GM12878 (cell line): ENCODE measurements at places on chromosomes 4 and X.

DNA sequence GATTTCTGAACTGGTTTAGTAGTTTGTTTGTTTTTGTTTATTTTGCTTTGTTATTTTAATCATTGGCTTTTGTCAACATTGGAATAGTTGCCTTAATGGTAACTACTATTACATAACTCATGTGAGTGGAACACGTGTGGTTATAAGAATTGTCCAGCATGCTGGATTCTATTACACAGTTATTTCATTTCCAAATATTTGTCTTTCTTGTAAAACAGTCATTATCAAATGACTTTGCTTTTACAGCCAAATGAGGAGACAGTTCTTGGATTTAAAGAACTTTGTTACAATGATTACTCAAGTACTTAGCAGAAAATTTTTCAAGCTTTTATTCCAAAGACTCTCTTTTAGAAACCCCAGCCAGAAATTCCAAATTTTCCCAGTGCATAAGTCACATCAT lies 516.1 kb upstream of the MAGEB2 start:
- no peak for DNase-seq

- no peak for DNase-seq
These were observed 502 bp downstream of the HNRNPDL start for GRCh38 chr4:82429728-82430192.

DNA sequence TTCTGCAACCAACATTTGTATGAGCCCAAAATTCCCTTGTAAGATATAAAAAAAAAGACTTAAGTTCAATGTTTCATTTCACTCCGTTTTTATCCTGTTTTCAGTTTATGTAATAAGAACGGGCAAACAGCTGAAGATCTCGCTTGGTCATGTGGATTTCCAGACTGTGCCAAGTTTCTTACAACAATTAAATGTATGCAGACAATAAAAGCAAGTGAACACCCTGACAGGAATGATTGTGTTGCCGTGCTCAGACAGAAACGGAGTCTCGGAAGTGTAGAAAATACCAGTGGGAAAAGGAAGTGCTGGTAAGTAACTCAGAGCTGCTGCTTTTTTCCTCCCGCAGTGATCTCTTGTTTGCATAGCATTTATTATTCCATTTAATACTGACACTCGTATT lies 2.8 kb downstream of the ANKRD37 start:
- no peak for DNase-seq

- no peak for DNase-seq
These were observed 62.0 kb downstream of the BCOR start for GRCh38 chrX:40035726-40036125.

DNA sequence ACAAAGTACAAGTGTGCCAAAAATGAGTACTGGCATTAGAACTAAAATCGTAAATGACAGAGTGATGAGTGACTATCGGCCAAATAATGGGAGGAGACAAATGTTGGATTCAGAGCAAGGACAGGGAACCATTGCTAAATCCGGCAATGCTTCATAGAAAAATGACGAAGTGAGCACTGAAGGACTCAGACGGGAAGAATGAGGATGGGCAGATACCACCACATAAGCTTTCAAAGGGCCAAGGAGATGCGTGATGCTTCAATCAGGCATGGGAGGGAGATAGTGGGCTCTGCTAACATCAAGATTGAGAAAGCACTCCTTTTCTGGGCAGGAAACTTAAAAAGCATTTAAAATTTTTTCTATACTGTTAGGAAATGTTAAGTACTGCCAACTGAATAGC lies 21.6 kb downstream of the RBBP7 start:
- no peak for DNase-seq

DNA sequence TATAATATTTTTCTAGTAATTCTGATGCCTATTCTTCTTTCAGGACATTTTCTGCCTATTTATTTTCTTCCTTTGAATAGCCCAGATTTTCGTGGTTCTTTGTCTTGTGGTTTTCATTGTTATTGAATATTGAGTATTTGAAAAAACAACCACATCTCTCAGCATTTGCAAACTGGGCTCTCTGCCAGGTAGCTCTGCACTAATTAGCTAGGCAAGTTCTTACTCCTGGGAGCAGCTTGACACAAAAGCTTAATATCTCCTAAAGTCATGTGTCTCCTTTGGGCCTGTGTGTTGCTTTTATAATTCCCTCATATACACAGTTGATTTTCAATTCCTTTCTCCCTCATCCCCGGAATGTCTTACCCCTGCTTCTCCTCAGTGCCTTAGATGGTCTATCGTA lies 413.5 kb upstream of the GRIA3 start:
- DNase-seq, result no peak

DNA sequence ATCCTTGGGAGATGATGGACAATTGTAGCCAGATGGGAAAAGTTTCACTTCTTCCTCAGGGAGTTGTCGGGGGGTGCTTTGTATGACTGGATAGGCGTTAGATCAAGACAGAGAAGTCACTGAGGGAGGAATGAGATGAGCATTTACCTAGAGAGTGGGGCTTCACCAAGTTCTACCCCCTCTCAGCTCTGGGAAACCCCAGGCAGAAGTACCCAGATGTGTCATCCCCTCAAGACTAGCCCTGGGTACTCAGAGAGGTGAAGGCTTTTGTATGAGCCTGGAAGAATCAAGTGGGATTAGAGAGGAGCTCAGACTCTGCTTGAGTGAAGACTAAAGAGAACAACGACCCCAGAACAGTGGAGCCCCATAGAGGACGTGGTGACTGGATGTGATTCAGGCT lies 1.9 kb downstream of the MAGEB1 start:
- peak; percentile 8 for DNase-seq

- no peak for DNase-seq
These were observed 126.1 kb downstream of the ASB9 start for GRCh38 chrX:15143825-15144121.

DNA sequence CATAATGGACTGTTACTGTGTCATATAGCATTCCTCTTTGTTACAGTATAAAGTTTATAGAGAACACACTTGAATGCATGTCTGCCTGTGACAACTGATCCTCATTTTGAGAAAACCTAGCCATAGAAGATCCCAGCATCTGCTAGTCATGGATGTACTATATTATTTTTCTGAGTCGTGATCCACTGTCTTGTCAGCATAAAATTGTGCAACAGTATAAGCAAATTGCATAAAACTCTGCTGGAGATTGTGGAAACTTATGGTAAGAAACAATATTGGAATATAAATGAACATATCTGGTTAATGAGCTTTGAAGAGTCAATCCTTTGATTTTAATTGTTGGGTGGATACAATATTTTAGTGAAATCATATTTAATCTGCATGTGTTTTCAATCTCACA lies 3.6 kb downstream of the NEIL3 start:
- DNase-seq, result no peak
